Spleen (tissue), 13 donors: ENCODE measurements at places on chromosomes 6 and 20. TPM values are rescaled to one million over a fixed set of nuclear protein-coding genes. Genes with fewer than 3 reads are reported as not detected.

GRCh38 chr20:9523636-9524035, 9.2 kb downstream of the LAMP5 start:
- no peak overlapping the region for H3K4me3 ChIP-seq
- H3K27me3 ChIP-seq: no peaks in the 10 kb centered on the region
- no peak for DNase-seq
- H3K27ac ChIP-seq: no peak overlapping the region

GRCh38 chr6:9467741-9468140, 947.1 kb downstream of the TFAP2A start:
- no peaks in the 10 kb centered on the region for H3K4me1 ChIP-seq
- no peak overlapping the region for H3K27ac ChIP-seq
- H3K27me3 ChIP-seq: no peaks in the 10 kb centered on the region
- H3K36me3 ChIP-seq: no peaks in the 10 kb centered on the region
- DNase-seq: no peak

GRCh38 chr20:57025666-57026224, 240.7 kb downstream of the BMP7 start:
- H3K27me3 ChIP-seq: no peaks in the 10 kb centered on the region

GRCh38 chr6:75098709-75099108, 107.1 kb downstream of the COL12A1 start:
- no peaks in the 10 kb centered on the region for H3K36me3 ChIP-seq
- H3K27ac ChIP-seq: no peak overlapping the region
- H3K4me3 ChIP-seq: no peak overlapping the region
- no peaks in the 10 kb centered on the region for H3K27me3 ChIP-seq
- H3K4me1 ChIP-seq: no peaks in the 10 kb centered on the region

Gene HLA-DPB1
- 543 TPM for polyA plus RNA-seq

Gene GTSF1L
- polyA plus RNA-seq: 1.7 TPM
